ENCODE measurements at places on chromosomes 12 and 14.

- DNase-seq, result no peak
Observed at GRCh38 chr14:100041271-100041670, 24.0 kb upstream of the EVL start.

DNA sequence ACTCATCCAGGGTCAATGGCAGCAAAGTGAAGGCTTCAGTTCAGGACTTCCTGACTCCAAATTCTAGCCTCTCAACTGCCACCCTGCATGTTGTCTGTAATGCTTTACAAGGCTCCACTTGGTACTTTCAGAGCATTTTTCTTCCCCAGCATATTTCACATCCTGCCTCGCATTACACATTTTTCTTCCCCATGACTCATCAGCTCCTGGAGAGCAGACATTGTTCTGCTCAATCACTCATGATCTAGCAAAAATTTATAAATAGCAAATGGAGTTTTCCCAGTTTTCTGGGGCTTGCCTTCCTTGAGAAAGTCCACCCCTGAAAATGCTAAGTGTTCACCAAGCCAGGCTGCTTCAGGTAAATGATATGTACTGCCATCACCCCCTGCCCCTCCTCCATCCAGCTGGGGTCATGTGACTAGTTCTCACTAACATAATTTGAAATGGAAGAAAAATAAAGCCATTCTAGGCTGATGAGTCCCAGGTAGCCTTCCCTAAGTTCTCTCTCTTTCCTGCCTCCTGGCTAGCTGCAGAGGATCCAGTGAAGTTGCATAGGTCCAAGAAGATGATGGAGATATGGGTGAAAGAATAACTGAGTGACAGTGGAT is 69.4 kb downstream of the ARMH4 start:
- no peak for DNase-seq

- no peak for DNase-seq
Observed at GRCh38 chr14:54749727-54750126, 152.9 kb downstream of the GCH1 start.

DNA sequence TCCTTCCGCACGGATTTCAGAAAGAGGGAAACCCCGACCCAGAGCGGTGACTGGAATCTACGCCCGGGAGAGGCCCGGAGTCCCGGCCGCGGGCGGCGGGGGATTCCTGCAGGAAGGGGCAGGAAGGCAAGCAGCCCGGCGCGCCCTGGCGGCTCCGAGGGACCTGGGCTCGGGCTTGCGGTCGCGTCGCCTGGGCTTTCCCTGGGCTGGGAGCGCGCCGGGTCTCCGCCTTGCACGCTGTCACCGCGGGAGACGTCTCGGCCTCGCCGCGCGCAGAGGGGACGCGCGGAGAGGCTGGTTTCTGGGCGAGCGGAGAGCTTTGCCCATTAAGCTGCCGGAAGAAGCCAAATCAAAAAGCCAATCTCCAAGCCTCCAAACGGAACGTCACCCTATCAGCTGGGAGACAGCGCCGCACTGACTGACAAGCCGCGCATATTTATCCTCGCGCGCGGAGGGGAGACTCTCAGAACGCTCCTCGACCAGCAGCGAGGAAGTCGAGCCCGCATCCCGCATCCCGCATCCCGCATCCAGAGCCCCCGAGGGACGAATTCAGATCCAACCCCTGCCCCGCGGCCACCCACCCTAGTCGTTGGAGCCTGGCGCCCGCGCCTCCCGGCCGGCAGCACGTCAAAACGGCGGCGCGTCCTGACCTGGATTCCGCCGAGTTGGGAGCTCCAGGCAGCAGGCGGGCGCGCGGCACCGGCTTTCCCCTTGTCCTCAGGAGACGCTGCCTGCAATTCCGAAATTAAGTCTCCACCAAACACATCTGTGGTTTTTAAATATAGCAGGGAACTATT is at the start of gene SLC8A3:
Gene SLC8A3 (minus strand): TSS at position 293 of the 797 bp plus-strand sequence. CDS start 20,529 bp downstream, outside the sequence.
- DNase-seq, result peak; percentile 7

Measured in stimulated activated CD4-positive, alpha-beta T cell treated with anti-CD3 and anti-CD28 coated beads, Interleukin-1b, Interleukin-23, amount 100 ng/mL, for 4 hours (primary cell).